ENCODE measurements at places on chromosomes 16 and 17.

- DNase-seq = no peak
Observed at GRCh38 chr16:87406495-87407088, 14.5 kb downstream of the MAP1LC3B start.

DNA sequence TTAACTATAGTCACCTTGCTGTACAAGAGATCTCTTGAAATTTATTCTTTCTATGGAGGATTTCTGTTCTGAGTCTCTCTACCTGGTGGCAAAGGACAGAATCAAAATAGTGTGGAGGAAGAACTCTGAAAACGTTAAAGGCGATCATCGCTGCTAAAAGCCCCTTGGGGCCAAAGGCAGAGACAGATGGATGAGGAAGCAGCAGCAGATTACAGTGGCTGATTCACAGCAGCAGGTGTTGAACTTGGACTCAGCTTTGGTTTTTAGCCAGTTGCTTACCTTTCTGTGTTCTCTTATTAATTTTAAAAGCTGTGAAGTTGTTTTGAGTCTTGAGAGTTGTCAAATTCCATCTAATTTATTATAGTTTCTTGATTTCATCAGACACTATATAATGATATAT lies 956.1 kb upstream of the GOT2 start:
- no peak for DNase-seq

- no peak for DNase-seq
Observed at GRCh38 chr16:53984936-53985335, 281.0 kb downstream of the FTO start.

DNA sequence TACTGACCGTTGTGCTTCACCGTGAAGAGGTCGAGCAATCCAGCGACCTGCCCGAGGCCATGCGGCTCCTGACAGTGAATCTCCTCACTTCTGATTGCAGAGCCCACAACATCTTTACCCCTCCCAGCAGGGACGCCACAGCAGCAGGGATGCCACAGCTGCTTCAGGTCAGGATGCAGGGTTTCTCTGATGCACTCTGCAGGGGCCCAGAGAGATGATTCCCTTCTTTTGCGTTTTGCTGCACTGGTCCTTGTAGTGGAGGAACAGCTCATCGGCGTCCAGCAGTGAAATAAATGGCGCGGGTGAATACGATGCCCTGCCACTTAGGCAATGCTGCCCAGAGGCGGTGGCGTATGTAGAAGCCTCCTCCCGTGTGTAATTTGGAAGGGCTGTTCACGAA lies 5.6 kb downstream of the KIAA0513 start:
- no peak for DNase-seq

DNA sequence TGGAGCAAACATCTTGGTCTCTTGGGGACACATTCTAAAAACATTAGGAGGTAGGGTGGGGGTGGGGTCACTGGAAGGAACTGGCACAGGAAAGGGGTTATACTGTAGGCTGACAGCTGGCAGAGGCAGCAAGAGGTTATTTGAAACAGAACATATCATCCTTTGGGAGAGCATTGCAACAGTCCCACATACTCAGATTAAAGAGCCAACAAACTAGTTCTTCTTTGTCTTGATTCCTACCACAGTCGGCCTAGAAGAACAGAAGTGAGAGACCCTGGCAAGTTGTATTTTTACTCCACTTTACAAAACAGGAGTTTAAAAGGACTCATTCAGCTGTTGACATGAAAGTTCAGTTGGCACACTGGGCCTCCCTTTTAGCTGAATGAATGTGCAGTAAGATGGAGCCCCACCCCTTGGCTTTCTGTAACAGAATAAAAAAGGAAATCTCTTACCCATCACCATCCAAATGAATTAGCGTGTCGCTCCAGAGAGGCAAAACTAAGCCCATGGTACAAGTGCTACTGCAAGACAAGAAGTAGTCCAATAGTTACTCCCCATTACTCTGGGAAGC lies 54.6 kb upstream of the CORO6 start:
- DNase-seq = no peak

- DNase-seq = no peak
Observed at GRCh38 chr17:1488826-1489270, 3.6 kb downstream of the MYO1C start.

GRCh38 chr17:74037320-74037719 lies 166.2 kb upstream of the RPL38 start:
- no peak for DNase-seq

- no peak for DNase-seq
Observed at GRCh38 chr17:77131904-77132303, 8.9 kb upstream of the SEC14L1 start.

DNA sequence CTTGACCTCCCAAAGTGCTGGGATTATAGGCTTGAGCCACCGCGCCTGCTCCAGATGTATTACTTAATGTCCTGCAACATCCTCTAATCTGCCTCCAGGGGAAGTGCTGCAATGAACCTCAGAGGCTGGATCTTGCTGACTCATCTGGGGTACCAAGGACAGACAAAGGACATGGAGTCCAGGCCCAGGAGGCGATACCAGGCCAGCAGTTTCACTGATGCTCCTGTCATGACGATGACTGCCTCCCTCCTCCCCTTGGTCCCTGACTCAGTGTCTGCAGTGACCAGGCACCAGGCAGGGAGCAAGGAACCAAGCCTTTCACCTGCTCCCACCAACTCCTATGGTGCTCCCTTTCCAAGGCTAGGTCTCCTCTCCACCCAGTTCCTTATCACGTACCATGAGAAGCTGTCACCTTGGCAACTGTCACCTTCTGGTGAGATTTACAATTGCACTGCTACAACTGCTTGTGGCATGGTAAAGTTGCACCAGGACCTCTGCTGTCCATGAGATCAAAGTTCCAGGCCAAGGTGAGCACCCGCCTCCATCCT lies 21.6 kb upstream of the PHOSPHO1 start:
- no peak for DNase-seq

- no peak for DNase-seq
Observed at GRCh38 chr17:72334205-72334604, 213.4 kb downstream of the SOX9 start.

DNA sequence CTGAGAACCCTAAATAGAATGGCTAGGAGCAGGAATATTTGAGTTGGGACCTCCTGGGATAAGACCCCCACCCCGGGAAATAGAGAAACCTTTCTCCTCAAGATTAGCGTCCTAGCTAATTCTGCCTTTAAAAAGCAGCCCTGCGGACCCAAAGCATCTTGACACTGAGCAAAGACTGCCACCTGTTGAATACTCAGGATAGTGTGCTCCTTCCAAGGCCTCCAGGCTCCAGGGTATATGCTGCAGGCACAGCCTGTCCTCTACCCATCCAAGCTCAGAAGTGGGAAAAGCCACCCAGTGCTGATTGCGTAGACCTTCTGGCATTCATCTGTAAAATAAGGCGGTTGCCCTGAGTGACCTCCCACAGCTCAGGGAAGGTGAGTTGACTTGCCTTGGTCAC lies 456.2 kb upstream of the DYNLRB2 start:
- DNase-seq = no peak

- no peak for DNase-seq
Observed at GRCh38 chr17:34012709-34013375, 242.2 kb upstream of the CCL2 start.

DNA sequence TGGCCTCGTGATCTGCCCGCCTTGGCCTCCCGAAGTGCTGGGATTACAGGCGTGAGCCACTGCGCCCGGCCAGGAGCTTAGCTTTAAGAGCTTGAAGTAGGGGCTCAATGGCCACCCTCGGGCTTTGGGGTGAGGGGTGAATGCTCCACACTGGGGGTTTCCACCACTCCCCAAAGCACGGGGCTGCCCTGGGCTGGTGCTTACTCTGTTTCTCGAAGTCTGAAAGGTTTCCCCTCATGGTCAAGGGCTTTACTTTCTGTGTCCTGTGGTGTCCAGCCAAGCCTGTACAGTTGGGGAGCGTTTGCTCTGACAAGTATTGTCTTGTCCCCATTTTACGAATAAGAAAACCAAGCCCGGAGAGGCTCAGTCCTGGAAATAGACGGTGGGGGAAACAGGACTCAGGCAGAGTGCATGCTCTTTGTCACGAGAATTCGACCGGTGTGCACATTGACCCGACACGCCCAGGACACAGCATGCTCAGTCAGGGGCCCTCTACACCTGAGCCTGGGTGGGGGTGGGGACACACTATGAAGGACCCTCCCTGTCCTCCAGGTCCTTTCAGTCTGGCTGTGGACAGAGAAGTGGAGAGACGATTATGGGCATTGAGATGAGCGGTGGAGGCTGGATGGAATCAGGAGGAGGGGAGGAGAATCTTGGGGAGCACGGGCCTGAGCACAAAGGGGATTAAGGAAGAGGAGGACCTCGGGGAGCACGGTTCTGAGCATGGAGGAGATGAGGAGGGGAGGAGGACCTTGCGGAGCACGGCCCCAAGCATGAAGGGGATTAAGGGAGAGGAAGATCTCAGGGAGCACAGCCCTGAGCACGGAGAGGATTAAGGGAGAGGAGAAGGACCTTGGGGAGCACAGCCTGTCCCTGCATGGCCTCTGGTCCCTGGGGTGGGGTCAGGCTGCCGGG lies 7.5 kb downstream of the CD7 start:
- no peak for DNase-seq

- no peak for DNase-seq
Observed at GRCh38 chr16:75402821-75403475, 30.4 kb downstream of the CFDP1 start.

DNA sequence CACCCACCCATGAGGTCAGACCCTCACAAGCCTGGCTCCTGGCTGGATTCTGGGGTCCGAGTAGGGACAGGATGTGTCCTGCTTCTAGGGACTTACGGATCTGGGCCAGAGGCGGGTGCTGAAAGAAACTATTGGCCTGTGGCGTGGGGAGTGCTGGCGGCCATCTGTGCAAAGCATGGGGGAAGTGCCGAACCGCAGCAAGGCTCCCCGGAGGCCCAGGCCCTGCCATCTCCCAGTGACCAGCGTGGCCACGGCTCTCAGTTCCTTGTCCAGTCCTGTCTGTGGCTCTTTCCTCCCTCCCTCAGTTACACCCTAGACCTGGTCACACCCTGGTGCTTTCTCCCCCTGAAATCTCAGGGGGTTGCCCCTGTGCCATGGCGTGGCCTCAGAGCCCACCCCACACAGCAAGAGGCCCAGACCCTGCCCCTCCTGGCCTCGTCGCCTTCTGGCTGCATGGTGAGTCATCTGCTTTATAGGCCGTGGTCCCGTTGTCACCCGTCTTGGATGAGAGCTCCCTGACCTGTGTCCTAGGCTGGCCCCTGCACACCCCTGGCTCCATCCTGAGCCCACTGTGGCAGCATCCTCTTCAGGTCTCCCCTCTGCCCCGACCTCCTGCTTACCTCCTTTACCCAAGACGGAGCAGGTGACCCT lies 54.5 kb downstream of the PRMT7 start:
- no peak for DNase-seq

- no peak for DNase-seq
Observed at GRCh38 chr16:1433756-1434155, 2.9 kb downstream of the PERCC1 start.

- no peak for DNase-seq
Observed at GRCh38 chr17:76697702-76698465, 12.9 kb downstream of the MXRA7 start.

GRCh38 chr17:33475594-33475993 lies 182.5 kb upstream of the ASIC2 start:
- no peak for DNase-seq

DNA sequence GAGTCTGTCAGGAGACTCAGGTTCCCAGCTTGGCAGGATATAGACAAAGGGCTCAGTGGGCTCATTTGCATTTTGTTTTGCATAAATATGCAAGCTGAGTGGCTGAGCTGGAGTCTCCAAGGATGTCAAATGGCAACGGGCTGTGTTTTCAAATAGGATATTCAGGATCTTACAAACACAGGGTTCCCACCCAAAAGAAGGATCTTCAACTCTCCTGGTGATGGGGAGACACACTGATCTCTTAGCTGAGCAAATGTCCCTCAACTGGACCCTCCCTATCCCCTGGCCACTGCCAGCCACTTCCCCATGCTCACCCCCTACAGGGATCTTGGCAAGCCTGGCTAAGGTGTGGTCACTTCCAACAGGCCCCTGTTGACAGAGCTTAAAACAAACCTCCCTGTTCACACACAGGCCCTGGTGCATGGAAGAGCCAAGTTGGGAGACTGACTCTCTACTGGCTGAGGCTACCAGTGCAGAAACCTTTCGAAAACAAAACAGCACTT lies 61.6 kb downstream of the SOX9 start:
- DNase-seq = no peak

GRCh38 chr16:71883168-71883848 lies 674 bp downstream of the ZNF821 start:
- DNase-seq = peak; percentile 18

GRCh38 chr17:17750881-17751280 lies 69.6 kb downstream of the RAI1 start:
- DNase-seq = no peak

- DNase-seq = no peak
Observed at GRCh38 chr17:13359774-13360173, 242.0 kb downstream of the HS3ST3A1 start.

- no peak for DNase-seq
Observed at GRCh38 chr16:86567701-86568581, 1.3 kb downstream of the FOXC2 start.

DNA sequence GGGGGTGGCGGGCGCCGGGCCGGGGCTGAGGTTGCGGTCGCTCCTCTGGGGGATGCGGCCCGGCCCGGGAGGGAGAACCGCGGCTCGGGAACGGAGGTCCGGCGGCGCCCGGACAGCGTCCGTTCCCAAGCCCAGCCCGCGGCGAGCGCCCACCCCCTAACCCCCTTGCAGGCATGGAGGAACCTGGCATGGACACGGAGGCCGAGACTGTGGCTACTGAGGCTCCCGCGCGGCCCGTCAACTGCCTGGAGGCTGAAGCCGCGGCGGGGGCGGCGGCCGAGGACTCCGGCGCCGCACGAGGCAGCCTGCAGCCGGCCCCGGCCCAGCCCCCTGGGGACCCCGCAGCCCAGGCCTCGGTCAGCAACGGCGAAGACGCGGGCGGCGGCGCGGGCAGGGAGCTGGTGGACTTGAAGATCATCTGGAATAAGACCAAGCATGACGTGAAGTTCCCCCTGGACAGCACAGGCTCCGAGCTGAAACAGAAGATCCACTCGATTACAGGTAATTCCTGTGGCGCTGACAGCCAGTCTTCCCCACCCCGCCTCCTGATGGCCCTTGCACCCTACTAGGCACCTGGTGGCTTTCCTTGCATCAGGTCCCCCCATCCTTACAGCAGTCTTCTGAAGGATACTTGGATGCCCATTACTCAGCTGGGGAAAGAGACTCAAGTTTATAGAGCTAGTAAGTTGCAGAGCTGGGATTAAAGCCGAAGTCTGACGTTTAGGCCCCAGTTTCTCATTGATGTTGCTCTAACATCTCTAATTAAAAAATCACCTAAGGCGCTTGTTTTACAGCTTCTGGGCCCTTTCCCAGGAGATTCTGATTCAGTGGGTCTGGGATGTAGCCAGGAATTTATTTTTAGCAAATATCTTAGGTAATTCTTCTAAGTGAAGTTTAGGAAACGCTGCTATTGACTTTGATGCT lies 514 bp downstream of the UBFD1 start:
- DNase-seq = no peak

- DNase-seq = no peak
Observed at GRCh38 chr17:42660692-42661345, 1.7 kb downstream of the TUBG2 start.

GRCh38 chr17:1490643-1491442 lies 1.6 kb downstream of the MYO1C start:
- no peak for DNase-seq

DNA sequence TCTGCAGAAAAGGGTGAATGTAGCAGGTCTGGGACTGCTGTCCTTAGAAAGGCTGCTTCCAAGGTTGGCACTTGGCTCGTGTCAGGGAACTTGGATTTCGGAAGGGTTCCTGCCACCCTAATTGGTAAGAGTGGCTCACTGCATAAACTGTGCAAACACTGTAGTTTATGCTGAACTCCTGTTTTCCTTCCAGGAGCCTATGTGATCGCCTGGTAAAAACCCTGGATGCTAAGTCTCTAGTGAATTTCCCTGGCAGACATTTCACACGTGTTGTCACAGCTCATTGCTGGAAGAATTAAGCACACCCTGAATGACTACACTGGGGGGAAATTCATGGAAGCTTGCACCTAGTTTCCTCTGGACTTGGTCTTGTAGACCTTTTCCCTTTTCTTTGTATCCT lies 140.1 kb downstream of the SPECC1 start:
- no peak for DNase-seq

All from activated CD8-positive, alpha-beta memory T cell treated with anti-CD3 and anti-CD28 coated beads for 48 hours (primary cell).